Stimulated activated CD8-positive, alpha-beta memory T cell treated with anti-CD3 and anti-CD28 coated beads, Interleukin-12 subunit alpha, Interleukin-12 subunit beta, amount 100 ng/mL, for 4 hours (primary cell): ENCODE measurements at places on chromosomes 6 and 20.

- peak; percentile 17 for DNase-seq
Measured at GRCh38 chr6:28383235-28384142, 16.1 kb downstream of the ZSCAN12 start.

DNA sequence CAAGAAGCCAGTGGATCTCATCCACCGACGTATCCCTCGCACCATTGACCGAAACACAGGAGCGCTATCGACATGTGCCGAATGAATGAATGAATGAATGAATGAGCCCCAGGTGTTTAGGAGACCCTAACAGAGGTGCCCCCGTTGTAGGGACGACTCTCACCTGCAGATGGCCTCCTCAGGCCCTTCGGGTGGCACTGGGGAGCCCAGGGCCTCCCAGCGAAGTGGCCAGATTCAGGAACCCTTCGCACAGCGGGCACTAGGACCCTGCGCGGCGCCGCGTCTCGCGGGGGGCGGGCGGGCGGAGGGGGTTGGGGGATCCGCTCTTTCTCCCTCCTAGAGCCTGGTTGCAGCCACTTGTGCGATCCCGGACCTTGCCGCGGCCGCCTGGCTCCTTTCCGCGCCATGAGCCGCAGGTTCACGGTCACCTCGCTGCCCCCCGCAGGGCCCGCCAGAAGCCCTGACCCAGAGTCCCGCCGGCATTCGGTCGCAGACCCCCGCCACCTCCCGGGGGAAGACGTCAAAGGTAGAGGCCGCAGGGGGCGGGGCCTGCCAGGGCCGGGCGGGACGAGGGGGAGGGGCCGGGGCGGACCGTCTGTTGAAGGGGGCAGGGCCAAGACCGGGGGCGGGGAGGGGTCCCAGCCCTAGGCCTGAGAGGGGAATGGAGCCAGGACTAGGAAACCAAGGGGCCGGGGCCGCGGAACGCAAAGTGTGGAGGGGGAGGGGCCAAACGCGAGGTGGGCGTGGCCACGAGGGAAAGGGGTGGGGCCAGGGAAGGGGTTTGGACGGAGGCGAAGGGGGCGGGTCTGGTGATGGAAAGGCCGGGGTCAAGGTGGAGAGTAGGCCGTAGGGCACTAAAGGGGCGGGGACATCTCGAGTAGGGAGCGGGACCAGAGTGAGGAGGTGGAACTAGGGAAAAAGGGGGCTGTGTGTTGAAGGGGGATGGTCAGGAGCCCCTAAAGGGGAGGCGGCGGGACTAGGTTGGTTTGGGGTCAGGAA lies 7.4 kb upstream of the SLC12A5 start:
- no peak for DNase-seq

DNA sequence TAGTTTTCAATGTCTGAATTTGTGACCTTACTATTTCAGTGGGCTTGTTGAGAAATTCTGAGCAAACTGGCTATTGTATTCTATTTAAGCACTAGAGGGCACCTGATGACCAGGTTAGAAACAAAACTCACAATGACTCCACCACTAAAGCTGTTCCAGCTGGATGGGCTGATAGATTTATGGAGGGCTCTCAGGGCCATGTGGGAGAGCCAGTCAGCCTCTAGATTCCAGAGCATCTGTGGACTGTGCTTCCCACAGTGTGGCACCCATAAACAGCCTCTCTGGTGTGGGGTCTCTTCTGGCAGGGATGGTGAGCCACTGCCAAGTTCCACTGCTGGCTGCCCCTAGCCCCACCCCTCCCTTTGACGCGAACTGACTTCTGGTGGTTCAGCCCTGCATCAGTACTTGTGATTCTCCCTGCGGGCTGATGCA lies 29.2 kb downstream of the C6orf58 start:
- no peak for DNase-seq

DNA sequence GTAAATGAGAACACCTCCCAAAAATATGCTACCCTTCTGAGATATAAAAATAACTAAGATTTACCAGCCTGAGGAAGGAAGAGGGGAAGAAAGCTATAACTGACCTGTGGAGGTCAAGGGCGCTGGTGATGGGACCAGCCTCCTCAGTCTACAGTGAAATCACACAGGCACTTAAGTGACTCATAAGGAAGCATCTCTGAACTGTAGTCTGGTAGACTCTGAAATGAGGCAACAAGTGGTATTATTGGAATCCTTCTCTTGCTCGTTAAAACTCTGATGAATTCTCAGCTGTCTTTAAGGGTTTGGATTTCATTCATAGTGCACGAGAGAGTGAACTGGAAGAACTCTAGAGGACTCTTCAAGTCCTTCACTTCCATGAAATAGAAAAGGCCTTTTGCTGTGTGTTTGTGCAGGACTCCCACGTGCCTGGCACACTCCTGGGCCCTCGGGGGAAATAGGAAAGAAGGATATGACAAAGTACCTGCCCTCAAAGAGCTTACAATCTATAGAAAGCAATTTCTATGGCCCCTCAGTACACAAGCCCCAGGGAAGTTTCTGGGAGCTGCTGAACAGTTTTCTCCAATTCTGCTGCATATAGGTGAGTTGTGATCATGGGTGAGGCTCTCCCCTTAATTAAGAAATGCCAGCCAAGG lies 231.8 kb upstream of the RREB1 start:
- no peak for DNase-seq

DNA sequence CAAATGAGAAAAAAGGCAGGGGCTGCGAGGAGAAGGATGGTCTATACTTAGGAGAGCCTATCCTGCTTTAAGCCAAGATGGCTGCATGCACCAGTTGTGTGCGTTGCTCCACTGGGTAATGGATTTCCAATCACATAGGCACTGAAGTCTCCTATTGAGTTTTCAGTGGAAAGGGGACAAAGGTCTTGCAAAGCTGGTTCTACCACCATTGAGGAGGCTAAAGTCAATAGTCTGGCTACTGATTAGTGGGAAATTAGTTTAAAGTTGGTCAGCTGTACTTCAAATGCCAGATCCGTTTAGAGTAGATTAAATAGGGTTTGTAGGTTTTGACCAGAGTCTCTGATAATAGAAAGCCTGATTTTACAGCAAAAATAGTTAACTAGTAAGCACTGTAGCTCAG lies 104.9 kb downstream of the SESN1 start:
- DNase-seq = no peak

DNA sequence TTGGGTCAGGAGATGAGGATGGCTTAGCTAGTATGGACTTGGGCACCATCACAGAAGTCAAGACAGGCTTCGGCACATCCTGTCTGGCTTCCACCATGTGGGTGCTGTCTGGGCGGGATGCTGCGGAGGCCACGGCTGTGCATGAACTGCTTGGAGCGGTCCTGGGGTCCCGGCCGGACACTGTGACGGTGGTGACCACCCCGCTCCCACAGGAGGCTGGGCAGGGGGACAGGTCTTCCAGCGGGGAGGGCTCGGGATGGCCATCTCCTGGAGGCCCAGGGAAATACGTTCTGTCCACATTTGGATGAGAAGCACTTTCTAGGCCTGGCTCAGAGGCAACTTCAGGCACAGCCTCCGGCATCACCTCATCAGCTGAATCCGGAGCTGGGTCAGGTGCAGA lies 32.1 kb upstream of the TCFL5 start:
- no peak for DNase-seq

DNA sequence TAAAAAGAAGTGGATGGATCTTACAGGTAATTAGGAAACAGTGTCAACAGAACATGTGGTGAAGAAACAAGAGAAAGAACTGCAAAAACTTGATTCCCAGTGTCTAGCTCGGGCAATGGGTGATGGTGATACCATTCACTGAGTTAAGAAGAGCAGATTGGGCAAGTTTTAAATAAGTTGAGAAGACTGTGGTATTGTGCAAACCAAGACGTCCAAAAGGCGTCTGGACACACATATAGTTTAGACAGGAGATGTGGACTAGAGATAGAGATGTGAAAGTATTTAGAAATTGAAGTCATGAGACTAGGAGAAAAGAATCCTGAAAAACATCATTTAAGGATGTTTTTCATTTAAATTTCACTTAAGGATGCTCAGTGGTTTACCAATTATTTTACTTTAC lies 53.9 kb downstream of the CDK19 start:
- DNase-seq = no peak

GRCh38 chr6:19979986-19980385 lies 142.8 kb downstream of the ID4 start:
- no peak for DNase-seq

GRCh38 chr6:86969573-86969972 lies 32.2 kb downstream of the HTR1E start:
- no peak for DNase-seq

DNA sequence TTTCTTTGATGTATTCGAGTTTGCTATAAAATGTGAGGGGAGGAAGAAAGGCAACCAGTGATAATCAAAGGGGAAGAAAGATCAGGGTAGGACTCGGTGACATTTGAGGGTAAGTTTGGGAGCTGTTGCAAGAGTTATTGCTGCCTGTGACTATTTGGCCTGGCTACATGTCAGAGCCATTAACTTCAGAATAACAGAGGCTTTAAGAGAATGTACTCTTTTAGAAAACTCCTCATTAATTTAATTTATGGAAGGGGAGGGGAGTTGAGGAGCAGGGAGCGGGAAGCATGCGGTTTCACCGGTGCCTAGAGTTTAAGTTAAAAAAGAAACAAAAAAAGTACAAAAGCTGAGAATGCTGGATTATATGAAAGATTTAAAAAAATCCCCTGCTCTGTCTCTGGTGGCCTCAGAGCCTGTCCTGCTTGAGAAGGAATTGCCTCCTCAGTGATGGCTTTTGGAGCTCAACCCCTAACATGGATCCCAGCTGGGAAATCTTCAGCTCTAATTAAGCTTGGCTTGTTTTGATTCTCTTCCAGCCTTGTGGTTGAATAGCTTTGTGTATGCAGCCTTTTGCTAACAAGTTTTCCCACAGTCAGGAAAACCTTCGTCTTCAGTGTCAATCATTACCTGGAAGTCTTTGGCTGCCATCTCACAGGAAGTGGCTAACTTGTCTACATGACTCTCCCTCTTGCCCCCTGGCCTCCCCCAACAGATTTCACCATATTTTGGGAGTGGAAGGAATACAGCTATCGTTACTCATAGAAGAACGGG lies 238.2 kb downstream of the SOX4 start:
- DNase-seq = no peak

GRCh38 chr6:90086517-90086916 lies 192.2 kb downstream of the GJA10 start:
- no peak for DNase-seq

- no peak for DNase-seq
Measured at GRCh38 chr6:40334496-40335270, 252.5 kb downstream of the LRFN2 start.

DNA sequence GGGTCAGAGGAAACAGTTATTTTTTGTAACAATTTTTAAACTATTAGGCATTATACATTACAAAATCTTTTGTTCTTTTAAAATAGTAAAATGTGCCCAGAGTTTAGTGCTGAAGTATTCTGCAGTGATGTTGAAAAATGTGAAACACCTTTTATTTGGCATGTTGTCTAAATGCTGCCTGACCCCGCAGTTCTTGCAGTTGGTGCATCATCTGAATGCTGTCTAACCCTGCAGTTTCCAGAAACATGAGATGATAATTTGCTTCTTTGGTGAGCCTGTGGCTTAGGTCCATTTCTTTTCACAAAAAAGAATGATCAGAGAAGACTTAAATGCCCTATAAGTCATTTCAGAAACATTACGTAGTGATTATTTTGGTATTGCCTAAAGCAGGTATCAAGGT lies 82.4 kb downstream of the RNF217 start:
- DNase-seq = no peak

GRCh38 chr20:10324198-10324847 lies 105.7 kb downstream of the SNAP25 start:
- no peak for DNase-seq

- DNase-seq = no peak
Measured at GRCh38 chr6:104688283-104688969, 171.3 kb downstream of the HACE1 start.

GRCh38 chr6:36442103-36442670 lies 467 bp downstream of the PXT1 start:
- no peak for DNase-seq

- no peak for DNase-seq
Measured at GRCh38 chr6:160500639-160501038, 152.5 kb downstream of the SLC22A3 start.

DNA sequence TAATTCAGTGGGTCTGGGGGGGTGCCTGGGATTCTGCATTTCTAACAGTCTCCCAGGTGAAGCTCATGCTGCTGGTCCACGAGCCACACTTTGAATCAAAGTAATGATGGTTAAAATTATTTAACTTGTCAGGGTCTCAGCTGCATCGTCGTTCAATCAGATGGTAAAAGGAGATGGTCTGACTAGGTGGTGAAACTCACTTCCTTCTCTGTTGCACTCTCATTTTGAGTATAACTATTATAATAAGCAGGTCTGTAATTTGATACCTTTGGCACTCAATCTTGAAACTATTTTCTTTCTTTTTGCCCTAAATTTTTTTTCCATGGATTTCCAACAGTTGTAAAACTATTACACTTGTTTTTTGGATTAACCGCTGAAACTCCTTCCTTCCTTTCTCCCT lies 292.5 kb downstream of the FARS2 start:
- DNase-seq = no peak

GRCh38 chr6:89079511-89080234 lies 878 bp upstream of the PNRC1 start:
- DNase-seq = peak; percentile 30

DNA sequence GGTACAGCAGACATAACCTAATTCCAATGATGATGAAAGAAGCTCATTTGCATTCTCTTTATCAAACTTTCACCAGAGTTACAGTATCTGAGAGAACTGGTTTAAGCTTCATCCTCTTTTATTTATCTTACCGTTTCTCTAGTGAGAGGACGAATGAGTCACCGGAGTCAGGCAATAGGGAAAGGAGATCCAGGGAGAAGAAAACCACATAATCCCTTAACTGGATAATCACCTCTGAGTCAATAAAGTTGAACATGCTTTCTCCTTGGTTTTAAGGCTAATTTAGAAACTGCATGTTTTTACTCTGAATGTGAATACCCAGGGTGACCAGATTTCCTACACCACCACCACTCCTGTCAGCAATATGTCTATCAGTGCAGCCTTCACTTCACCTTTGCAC lies 313.7 kb upstream of the TBX18 start:
- no peak for DNase-seq

DNA sequence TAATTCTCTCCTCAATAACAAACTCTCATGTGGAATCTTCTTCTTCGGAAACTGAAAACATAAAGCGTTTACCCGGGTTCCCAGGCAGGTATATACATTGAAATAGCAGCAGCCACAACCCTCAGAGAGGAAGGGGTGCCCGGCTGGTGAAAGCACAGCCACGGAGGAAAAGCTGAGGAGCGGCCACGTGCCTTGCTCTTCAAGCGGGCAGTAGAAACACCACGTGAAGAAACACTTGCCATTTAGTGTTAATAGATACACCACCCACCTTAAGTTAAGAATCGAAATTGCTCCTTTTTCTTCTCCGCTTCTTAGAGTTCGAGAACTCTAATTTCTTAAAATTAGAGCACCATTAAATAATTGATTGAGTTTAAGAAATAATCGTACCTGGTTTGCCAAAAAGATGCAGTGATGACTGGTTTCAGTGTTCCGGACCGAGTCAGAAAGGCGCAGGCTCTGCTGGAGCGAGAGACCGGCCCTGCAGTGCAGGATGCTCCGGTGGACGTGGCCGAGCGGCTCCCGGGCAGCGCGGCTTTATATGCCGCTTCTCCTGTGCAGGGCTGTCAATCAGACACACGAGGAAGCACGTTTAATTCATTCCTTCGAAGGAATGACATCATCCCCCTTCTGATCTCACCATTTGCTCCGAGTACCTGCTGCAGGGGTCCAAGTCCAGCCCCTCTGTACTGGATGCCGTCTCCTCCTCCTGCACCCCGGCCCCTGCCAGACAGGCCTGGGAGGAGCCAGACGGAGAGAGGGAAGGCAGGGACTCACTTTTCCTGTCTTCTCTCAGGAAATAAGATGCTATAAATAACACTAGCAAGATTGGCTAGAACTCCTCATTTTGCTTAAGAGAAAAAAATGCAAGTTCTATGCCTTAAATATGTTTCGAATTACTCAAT lies at the start of gene THBS2:
TSS of gene THBS2 (minus strand) at position 510 of the 902 bp plus-strand sequence. CDS start 3,062 bp downstream, outside the sequence.
- no peak for DNase-seq

- no peak for DNase-seq
Measured at GRCh38 chr6:10215326-10216110, 199.4 kb downstream of the TFAP2A start.
